ENCODE measurements at places on chromosomes 5 and 9.

- no peak for DNase-seq
These were observed 423.3 kb upstream of the ADAMTS16 start for GRCh38 chr5:4716781-4717180.

DNA sequence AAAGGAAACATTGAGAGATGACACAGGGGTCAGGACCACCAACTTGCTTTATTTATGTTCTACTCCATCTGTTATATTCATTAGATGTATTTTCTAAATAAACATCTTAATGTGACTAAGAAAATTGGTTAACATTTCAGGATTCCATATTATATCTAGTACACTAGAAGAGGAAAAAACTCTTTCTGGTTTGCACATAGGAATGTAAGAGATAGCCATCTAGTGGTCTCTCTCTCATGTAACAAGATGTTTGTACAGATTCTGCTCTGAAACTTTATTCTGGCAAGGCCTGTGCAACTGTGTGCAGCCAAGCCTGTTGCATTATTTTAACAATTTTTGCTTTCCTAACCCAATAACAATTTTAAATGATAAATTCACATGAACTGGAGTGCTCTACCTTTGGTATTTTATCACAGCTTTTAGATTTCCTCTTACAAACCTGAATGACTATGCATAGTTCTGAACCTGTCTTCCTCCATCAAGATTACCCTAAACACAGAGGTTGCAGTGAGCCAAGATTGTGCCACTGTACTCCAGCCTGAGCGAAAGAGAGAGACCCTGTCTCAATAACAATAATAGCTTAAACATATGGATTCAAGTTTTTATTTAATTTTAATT lies 148.2 kb downstream of the GIN1 start:
- DNase-seq = no peak

DNA sequence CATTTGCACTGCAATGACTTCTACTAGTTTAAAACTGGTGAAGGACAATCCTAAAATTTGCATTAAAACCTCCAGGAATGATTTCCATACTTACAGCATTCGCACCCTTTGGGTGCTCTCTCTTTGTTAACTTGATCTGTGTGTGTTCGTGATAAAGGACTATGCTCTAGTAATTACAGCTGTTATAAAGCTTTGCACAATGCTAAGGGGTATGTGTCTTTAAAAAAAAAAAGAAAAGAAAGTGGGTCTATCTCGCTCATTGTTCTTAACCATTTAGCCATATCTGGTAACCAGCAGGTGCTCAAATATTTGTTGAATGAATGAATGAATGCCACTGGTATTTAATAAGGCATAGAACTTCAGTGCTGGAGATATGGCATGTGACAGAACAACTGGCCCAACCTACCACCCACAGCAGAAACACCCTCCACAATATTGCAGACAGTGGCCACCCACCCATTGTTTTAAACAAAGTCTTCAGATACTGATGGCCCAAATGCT lies 8.7 kb downstream of the TRIM36 start:
- DNase-seq = no peak

- no peak for DNase-seq
These were observed 342.5 kb downstream of the SPATA31D1 start for GRCh38 chr9:82331079-82331478.

DNA sequence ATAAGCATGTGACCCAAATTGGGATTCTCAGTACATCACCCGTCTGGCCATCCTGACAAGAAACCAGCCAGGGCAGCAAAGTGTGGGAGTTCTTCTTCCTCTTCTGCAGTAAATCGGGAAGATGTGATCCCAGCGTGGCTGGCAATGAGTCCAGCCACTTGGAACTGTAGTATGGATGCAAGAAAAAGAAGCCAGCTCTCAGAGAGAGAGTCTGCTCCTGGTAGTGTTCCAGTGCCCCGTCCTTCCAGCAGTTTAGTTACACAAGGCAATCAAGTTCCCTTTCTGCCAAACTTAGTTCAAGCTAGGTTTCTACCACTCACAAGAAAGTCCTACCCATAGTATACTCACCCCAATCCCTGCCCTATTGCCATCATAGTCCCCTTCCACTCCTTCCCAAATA lies 65.6 kb downstream of the CDK5RAP2 start:
- DNase-seq = no peak

DNA sequence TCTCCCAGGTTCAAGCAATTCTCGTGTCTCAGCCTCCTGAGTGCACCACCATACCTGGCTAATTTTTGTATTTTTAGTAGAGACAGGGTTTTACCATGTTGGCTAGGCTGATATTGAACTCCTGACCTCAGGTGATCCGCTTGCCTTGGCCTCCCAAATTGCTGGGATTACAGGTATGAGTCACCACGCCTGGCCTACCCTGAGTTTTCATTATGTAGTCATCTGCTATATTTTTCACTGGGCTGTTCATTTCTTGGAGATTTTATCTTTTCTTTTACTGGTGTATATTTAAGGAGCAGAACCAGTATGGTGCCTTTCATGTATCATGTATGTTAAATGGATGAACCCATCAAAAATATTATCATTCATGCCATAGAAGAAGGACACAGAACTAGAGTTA lies 377.0 kb upstream of the ACTBL2 start:
- DNase-seq = no peak

DNA sequence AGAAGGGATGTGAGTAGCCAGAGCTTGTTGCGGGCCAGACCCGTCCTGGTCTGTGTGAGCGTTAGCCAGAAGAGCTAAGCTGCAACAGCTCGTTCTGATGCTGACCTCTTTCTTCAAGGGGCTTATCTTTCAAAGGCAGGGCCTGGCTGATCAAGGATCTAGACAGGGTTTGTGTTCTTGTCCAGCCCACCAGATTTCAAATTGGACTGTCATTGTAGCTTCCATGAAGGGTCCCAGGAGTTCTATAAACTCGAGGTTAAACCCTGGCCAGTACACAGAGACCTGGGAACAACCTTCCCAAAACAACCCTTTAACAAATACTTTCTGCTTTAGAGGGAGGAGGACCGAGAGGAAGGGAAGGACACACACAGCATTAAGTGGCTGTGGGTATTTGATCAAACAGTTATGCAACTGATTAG lies 153.0 kb upstream of the TUT7 start:
- DNase-seq = no peak

DNA sequence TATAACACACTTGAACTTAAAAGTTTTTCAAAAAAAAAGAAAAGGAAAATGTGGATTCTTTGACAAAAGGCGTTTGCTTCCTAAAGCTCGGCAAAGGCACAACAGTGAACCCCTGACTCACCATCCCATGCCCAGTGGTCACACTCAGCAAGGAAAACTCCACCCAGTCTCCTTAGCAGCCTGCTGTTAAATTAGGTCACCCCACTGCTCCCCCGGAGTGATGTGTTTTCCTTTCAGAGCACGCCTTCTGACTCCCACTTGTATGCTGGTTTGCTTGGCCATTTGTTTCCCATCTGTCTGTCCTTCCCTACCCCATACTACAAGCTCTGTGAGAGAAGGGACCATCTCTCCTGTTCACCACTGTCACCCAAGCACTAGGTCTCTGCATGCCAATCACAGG lies 23.8 kb downstream of the RETREG1 start:
- no peak for DNase-seq

GRCh38 chr5:157294407-157295091 lies 28.6 kb downstream of the CYFIP2 start:
- no peak for DNase-seq

DNA sequence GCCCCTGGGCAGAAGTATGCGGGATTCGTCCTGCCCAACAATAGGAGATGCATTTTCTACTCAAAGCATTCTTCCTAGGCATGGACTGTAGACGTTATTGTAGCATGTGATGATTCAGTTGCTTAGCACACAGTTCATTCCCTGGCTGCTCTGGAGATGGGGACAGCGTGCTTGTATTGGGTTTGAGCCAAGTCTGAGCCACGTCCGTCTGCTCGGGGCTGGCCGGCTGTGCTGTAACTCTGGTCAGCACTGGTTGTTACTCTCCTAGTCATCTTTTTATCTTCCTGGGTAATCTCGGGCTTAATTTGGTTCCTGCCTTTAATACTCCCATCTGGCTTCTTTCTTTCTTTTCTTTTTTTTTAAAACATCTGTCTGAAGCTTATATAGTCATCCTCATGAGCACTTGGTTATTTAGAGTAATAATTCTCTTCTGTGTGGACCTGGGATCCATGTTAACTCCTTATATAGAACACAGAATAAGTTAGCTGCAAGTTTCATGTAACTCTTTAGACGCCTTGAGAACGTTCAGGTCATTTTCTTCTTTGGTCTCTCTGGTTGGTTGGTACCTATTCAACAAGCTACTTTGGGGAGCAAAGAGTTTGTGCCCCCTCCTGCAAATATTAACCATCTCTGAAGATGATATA lies 118.8 kb upstream of the RPS23 start:
- no peak for DNase-seq

- DNase-seq = no peak
These were observed 789 bp downstream of the COL27A1 start for GRCh38 chr9:114155995-114156656.

DNA sequence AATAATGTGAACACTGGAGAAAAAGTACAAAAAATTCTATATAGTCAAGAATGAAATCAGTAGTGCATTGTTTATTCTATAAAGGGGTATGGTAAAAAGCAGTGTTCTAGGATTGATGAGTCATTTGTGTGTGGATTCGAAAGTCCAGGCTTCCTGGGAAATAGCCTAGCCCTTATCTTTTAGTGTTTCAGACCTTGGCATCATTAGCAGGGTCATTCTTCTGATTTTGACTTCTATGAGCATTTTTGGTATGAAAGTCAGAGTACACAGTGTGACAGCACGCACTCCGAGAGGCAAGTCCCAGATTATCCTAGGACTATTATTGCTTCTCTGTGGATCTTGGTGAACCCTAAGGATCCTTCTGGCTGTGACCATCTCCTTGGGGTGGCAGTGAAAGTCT lies 16.9 kb downstream of the PCSK5 start:
- DNase-seq = no peak
